ENCODE measurements at places on chromosomes 4 and X.

DNA sequence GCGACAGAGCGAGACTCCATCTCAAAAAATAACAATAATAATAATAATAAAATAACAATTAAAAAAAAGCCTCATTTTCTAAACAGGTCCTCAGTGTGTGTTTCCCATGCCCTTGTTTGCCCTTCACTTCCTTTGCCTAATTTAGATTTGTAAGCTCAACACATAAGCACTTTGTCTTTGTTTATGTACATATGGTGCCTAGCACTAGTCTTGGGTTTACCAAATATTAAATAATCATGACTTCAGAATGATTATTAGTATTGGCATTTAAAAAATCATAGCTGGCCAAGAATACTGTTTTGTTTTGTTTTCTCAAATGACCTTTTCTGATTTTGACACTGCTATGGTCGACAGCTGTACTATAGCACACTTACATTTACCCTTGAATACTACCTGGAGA, 6.4 kb upstream of the RAPGEF2 start:
- no peak for DNase-seq

DNA sequence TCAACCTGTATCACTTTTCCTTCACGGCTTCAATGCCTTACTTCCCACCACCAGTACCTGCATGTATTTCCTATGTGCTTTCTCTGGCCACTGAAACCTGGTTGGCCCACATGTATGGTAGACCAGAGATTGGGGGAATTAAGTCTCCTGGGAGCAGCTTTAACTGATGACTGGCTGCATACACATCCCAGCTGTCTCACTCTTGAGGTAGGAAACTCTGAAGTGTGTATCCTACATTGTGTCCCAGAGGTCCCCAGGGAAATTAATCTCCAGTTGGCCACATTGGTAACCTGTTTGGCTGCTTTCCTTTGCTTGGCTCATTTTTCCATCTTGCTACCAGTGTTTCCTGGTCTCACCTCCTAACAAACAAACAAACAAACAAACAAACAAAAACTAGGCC, 124.4 kb downstream of the ZNF827 start:
- DNase-seq: no peak

DNA sequence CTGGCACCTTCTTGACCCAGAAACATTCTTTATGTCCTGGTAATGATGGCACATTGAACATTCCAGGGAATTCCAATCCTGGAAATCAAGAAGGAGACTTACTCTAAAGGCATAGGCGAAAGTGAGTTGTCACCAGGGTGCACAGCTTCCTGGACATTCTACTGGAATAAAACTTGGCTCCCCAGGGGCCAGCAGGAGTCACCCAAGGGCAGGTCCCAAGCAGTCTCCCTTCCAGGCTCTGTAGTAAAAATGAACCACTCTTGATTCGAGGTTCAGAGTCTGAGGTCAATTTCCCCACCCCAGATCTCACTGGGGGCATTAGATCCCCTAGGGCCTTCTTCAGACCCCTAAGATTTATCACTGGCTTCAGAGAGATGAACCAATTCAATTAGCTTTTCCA, 338.7 kb upstream of the GATB start:
- no peak for DNase-seq

DNA sequence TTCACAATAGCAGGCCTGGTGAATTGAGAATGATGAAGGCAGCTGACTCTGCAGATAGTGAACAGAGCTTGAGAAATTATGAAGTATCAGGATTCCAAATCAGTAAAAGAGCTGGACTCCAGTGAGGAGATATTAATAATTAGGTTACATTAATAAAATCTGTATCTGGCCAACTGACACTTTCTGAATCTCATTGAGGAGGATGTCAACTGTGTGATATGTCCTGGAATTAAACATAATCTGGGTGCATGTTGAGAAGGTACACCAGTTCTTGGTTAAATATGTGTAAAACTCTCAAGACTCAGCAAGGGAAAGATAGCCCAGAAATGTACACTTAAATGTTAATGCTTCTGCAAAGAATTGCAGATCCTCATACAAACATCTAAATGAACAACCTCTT, 177.8 kb upstream of the SFRP2 start:
- DNase-seq: no peak

DNA sequence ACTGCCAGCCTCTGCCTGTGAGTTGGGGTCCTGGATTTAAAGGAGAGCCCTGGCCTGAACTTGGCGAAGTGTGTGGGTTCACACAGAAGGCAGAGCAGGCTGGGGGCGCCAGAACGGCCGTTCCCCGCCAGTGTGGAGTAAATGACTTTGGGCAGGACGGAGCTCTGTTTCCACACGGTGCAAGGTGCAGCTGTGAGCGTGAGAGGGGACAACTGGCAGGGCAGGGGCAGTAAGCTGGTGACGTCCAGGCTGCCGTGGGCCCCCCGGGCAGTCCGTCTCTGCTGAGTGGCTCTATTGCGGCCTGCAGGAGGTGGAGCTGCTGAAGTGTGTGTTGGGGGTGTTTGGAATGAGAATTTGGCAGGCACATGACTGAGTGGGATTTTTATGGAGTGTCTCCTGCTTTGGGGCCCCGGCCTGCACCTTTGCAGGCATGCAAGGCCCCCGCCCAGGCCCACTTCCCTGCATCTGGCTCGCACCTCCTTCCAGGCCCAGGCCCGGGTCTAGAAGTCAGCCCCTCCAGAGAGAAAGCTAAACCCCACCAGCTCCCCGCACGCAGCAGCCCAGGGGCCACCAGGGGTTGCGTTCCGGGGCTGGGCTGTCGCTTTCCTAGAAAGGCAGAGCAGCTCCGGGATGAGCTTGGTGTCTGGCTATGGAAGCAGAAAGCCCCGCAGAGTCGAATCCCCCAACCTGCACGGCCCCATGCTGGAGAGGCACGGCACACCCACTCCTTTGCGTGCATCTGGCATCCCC, 62.2 kb upstream of the GRPEL1 start:
- no peak for DNase-seq

DNA sequence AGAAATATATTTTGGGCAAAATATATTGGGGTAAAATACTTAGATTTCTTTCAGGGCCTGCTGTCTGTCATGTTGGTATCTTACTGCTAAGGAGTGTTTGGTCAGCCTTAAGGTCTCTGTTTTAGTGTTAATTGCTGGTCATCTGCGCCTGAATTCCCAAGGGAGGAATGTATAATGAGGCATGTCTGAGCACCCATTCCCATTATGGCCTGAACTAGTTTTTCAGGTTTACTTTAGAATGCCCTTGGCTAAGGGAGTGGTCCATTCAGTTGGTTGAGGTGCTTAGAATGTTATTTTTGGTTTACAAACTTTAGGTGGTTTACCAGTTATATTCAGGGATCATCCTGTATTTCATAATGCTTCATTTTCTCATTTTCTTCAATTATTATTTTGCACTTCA, 125.9 kb downstream of the CFAP299 start:
- no peak for DNase-seq

GRCh38 chr4:26238778-26239679, 81.8 kb upstream of the RBPJ start:
- DNase-seq: no peak

DNA sequence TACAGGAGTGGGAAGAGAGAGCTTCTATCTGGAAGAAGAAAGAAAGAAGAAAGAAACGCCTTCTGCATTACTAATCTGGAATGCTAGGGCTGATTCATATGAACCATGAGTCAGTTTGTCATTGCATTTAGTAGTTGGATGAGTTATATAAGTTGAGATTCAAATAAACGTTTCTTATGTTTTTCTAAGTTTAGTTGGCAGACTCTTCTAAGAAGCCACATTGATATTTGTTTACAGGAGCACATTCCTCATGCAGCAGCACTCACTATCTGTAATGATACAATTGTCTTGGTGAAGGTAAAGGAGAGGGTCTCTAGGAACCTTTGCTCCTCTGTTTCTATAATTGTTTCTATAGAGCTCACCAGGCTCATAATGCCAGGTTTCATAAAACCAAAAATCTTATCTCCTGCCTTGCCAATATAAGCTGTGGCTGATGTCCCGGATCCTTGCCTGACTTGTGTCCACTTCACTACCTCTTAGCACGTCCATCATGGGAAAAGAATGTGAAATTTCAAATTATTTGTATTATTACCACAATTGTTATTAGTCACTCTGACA, 39.5 kb downstream of the HOPX start:
- no peak for DNase-seq

DNA sequence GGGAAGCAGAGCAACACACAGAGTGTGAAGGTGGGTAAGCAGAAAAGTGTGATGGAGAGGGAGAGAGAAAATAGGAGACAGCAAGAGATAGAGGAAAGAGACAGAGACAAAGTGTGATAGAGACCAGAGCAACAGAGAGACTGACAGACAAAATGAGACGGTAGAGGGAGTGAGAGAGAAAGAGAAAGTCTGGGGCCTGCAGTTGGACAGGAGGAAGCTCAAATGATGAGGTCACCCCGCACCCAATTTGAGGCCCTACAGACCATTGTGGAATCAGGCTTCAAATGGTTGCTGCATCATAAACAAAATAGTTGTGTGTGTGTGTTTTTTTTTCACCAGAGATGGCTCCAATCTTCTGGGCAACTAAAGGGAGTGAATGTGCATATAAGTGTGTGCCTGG, 48.0 kb upstream of the ARHGAP36 start:
- no peak for DNase-seq

DNA sequence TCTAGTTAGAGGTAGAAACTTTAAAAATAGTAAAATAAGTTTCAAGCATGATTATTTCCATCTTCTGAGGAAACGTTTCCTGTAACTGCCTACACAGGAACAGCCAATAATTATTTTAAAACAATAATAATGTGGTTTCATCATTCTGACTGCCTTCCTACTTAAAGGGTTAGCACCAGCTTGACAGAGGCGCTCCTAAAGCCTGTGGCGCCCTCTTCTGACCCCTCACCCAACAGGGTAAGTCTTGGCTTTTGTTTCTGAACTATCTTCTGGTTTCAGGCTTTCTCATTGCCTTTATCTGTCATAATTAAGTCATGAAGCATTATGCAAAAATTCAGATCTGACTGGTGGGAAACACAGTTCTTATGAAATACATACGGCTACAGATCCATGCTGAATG, 96.7 kb downstream of the ITM2A start:
- peak; percentile 88 for DNase-seq

- no peak for DNase-seq
Measured at GRCh38 chr4:95594013-95594412, 45.2 kb upstream of the UNC5C start.

GRCh38 chr4:177109769-177110168, 199.9 kb upstream of the NEIL3 start:
- DNase-seq: no peak

DNA sequence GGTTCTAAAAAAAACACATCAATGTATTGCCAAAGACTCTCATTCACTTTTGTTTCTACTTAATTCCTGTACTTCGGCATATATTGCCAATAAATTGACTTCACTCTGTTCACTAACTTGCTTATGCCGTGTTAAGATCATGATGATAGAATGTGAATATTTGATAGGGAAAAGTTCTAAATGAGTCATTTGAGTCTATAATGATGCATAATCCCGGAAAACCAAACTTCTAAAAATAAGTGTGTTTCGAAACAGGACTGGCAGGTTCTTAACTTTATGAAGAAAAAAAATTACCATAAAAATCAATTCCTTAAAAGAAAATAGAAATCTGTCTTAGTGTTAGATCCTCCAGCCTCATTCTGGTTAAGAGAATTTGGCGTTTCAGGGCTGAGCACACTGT, 387.5 kb upstream of the FTHL17 start:
- no peak for DNase-seq

GRCh38 chr4:30763321-30763727, 43.2 kb downstream of the PCDH7 start:
- no peak for DNase-seq

DNA sequence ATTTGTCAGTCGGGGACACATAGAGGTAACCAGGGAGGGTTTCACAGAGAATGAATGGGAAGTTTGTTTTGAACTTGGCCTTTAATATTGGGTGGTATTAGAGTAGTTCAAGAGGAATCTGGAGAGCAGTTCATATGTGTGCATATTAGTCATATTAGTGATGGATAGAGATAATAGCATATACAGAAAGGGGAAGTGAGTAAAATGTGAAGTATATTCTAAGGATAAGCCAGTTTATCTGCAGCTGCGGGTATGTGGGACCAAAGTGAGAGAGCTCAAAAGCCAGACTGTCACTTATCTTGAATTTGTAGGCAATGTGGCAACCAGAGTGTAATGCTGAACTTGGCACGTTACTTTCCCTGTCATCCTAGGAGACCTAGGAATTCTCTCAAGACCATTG, 169.9 kb downstream of the AFF2 start:
- no peak for DNase-seq

DNA sequence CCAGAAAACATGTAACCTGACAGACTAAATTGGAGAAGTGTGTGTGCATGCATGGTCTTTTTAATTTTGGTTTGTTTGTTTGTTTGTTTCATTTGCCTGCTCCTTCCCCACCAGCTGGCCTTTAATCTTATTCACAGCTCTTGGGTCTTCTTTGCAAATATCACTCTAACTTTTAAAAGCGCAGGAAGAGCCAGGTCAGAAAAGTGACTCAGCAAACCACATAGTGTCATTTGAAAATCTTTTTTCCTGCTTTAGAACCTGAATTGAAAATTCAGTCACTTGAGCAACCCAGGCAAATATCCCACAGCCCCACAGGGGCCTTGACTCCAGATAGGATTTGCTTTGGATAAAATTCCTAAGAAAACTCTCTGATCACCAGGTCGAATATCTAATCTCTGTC, 4.6 kb downstream of the TMEM255A start:
- DNase-seq: no peak

DNA sequence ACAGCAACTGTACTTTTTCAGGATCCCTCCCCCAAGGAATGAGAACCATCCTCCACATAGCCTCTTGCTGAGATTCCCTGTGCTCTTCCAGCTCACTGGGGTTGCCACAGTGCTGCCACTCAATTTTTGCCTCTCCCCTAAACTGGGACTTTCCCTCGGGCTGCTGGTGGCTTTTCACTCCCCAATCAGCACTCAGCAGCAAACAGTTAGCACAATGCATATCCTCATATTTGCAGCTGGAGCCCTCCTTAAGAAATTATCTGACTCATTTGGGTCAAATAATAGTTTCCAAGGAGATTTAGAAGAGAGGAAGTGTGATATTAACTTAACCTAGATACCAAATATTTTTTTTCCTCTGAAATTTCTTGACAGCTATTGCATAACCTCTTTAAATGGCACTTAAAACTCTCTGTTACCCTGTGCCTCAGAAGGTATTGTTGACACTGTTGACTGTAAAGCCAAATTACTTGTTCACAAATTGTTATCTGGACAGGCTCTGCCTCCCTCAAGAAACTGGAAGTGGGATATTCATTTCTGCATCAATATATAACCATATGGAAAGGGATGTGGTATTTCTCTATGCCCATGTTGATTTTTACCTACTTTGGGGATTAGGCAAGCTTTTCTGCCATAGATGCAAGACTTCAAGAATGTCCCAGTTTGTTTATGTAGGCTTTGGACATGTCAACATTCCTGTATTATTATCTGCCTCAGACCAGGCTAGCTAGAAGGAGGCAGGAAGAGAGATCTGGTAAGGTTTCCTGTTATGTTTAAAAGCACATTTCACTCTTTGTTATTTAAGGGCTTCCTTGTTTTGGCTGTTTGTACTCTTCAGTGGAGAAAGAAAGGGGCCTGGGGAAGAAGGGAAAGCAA, 58.0 kb downstream of the SEPTIN11 start:
- DNase-seq: no peak

- DNase-seq: no peak
Measured at GRCh38 chr4:101171747-101172146, 175.6 kb downstream of the PPP3CA start.

- DNase-seq: no peak
Measured at GRCh38 chr4:73181231-73181630, 77.4 kb downstream of the ANKRD17 start.
